ENCODE measurements at places on chromosomes 16 and 17.
A peak's percentile ranks its signal among the peaks of the same experiment; 100 is the strongest.

- DNase-seq = peak; percentile 13
Measured at GRCh38 chr16:81539009-81539758, 94.6 kb downstream of the CMIP start.

GRCh38 chr17:48539177-48539576 lies 5.7 kb downstream of the HOXB2 start:
- DNase-seq = no peak

GRCh38 chr16:12680531-12680930 lies 123.2 kb downstream of the CPPED1 start:
- DNase-seq = no peak

- no peak for DNase-seq
Measured at GRCh38 chr16:53052519-53053501, at the start of gene CHD9NB. Gene CHD9NB (minus strand): TSS chr16:53052897. CDS start chr16:53044158, 8,739 bp downstream.

DNA sequence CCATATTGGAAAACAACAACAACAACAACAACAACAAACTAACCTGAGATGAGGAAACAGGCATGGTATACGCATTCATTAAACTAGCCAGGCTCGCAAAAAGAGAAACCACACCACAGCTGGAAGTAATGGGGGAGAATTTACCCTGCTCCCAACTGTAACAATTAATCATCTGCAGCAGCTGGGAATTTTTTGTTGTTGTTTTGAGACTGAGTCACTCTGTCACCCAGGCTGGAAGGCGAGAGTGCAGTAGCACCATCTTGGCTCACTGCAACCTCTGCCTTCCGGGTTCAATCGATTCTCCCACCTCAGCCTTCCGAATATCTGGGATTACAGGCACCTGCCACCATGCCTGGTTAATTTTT lies 16.3 kb downstream of the PRPSAP1 start:
- no peak for DNase-seq

Measured in neural crest cell (in vitro differentiated cells).